ENCODE measurements at places on chromosomes 5 and 9.

DNA sequence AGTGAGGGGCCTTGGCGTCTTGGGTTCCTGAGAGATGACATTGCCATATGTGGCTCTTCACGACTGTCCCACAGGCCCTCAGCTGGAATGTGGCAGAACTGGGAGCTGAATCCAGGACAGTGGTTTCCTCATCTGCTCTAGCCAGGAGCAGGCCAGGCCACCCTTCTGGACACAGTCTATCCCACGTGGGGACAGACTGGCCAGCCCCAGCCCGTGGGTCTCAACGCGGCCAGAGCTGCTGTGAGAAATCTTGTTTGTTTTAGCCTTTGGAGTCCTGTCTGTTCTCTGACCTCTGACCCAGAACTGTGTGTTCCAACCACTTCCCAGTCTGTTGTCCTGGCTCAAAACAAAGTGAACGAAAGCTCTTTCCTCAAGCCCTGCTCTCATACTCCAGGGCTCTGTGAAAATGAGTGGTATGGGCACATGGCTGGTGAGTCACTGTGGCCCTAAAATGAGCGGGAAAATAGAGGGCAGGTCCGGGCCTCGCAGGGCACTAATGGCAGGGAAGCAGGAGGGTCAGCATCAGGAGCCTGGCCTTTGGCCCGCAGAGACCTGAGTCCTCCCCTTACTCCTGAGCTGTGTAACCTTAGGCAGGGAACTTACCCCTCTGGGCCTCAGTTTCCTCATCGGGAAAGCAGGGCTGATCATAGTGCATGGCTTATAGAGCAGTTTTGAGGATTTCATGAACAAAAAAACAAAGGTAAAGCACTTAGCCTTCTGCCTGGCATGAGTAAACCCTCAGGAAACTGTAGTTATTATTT, 34.8 kb upstream of the GLRX start:
- no peak for DNase-seq

- DNase-seq: no peak
Measured at GRCh38 chr9:83622433-83622938, 457 bp upstream of the IDNK start.

GRCh38 chr5:106019261-106019660, 1651.5 kb downstream of the EFNA5 start:
- DNase-seq: no peak

DNA sequence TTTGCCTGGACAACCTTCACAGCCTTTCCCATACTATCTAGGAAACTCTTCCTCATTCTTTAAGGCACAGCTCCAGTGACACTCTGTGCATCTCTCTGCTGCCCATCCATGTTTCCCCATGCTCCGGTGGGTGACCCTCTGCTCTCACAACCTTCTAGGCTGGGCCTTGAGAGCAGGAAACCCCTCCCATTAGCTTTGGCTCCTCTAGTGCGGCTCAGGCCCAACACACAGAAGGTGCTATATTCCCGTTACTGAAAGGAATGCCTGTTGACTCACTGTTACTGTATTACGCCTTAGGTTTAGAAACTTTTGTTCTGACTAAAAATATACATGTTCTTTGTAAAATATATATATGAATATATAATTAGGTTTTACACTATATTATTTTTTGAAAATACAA, 8.1 kb upstream of the CCL28 start:
- no peak for DNase-seq

- no peak for DNase-seq
Measured at GRCh38 chr5:65391591-65391990, 90.1 kb downstream of the ADAMTS6 start.

- no peak for DNase-seq
Measured at GRCh38 chr5:116575326-116576052, 866 bp upstream of the SEMA6A start.

DNA sequence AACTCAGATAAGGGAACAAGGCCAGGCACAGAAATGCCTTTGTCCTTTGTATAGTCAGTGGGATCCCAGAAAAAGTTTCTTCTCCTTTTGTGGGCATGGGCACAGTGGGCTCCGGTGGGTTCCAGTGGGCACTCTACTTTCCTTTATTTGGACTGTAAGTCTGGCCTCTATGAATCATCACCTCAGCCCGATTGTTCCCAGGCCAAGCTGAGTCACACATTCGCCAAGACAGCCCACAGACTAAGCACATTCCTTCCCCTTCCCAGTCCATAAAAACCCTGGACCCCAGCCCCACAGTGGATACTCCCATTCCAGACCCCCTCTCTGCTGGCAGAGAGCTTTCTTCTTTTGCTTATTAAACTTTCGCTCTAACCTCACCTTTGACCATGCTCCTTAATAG, 165.0 kb downstream of the FBXL17 start:
- no peak for DNase-seq

GRCh38 chr9:122215663-122216062, 13.1 kb downstream of the LHX6 start:
- DNase-seq: no peak

DNA sequence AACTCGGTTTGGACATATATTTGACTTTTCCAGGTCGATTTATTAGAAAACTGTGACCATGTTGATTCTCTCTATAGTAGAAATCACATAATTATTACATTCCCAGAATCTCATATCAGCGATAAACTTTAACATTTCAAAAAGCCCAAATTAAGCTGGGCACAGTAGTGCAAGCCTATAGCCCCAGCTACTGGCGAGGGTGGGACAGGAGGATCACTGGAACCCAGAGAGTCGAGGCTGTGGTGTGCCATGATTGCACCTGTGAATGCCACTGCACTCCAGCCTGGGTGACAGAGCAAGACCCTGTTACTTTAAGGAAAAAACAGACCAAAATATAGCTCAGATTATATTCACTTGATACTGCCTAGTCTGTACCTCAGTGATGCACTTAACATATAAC, 128.9 kb downstream of the CPLANE1 start:
- no peak for DNase-seq

DNA sequence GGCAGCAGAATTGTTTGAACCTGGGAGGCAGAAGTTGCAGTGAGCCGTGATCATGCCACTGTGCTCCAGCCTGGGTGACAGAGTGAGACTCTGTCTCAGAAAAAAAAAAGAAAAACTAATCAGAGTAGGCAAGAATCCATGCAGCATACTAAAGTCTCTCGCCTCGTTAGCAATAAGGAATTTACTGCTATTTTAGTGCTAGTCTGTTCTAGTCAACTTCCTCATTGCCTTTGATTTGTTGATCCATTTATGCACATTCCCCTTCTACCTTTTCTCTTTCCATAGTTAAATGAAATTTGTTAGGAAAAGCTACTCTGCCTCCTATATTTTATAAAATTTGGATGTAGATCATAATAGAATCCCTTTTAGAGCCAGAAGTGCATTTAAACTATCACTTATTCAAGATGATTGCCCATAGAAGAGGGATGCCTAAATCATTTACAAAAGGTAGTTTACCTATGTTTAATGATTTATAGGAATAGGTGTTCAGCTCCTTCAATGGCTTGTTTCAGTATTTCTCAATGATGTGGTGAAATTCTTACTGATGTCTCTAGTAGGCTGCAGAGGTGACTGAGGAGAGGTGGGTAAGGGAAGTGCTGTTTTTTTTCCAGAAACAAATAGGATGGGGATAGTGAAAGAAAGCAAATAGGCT, 1.9 kb downstream of the LRRC19 start:
- DNase-seq: no peak

DNA sequence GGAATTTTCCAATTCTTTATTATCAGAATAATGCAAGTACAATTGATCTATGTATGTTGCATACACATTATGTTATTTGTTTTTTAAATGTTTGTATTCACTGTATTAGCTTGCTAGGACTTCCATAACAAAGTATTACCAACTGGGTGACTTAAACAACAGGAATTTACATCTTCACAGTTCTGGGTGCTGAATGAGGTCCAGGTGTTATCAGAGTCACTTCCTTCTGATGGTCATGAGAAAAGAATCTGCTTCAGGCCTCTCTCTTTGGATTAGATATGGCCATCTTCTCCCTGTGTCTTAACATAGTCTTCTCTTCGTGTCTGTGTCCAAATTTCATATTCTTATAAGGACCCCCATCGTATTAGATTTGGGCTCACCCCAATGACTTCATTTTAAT, 229.1 kb upstream of the TRPC7 start:
- DNase-seq: no peak

GRCh38 chr9:129148463-129149204, 29.4 kb downstream of the IER5L start:
- no peak for DNase-seq

- no peak for DNase-seq
Measured at GRCh38 chr5:110161162-110161561, 471.4 kb downstream of the MAN2A1 start.

GRCh38 chr9:99497641-99498040, 275.6 kb downstream of the SEC61B start:
- no peak for DNase-seq

DNA sequence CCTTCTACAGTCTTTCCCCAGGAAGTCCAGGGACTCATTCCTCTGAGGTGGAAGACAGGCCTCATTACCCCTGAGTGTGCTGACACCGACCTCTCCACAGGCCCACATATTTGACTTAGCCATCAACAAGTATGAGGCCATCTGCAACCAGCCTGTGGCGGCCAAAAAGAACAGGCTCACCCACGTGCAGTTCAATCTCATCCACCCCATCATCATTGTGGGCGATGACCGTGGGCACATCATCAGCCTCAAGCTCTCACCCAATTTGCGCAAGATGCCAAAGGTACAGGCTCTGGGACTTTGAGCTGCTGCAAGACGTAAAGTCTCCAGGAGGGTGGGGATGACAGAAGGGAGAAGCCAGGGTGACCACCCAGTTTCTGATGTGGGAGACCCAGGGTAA, 5.6 kb downstream of the ENHO start:
- DNase-seq: no peak

- no peak for DNase-seq
Measured at GRCh38 chr9:115794921-115795475, 358.6 kb upstream of the PAPPA start.

- no peak for DNase-seq
Measured at GRCh38 chr9:131011274-131012022, 2.5 kb downstream of the LAMC3 start.

DNA sequence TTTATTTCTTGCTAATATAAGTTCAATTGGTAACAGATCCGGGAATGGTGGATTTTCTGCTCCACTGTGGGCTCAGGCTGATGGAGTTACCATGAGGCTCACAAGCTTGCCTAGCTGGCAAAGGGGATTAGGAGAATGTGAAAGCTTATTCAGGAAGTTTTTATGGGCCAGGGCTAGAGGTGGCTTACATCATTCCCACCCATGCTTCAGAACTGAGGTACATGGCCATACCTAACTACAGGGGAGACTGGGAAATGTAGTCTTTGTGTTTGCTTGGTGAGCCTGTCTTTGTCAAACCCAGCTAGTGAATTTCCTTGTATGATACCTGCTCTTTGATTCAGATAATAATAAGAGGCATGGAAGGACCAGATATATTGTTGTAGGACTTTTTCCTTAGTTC, 105.9 kb upstream of the DHFR start:
- DNase-seq: no peak

GRCh38 chr5:154967421-154968024, 26.6 kb downstream of the MRPL22 start:
- DNase-seq: no peak

All from stimulated activated CD8-positive, alpha-beta memory T cell treated with anti-CD3 and anti-CD28 coated beads, Interleukin-12 subunit alpha, Interleukin-12 subunit beta, amount 100 ng/mL, for 4 hours (primary cell).